ENCODE measurements at places on chromosomes 7 and 10.

DNA sequence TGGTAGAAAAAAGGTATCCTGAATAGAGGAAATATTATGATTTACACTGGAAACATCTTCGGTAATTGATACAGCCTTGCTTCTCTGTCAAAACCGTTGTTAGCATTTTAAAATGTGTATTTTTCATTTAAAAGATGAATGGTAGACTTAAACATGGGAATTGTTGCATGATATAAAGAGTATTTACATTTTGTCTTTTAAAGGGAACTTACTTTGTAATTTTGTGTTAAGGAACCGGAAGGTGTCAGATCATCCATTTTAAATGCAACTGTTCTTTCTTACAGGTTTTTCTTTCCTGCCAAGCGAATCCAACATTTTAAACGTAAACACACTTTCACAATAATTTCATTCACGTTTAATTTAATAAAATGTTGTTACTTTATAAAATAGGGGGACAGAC lies 1.8 kb upstream of the IGF2BP3 start:
- H3K4me1 ChIP-seq, result peaks cover 42% of the 10 kb centered on the region
- H3K27me3 ChIP-seq, result peaks cover 64% of the 10 kb centered on the region
- DNase-seq, result no peak

DNA sequence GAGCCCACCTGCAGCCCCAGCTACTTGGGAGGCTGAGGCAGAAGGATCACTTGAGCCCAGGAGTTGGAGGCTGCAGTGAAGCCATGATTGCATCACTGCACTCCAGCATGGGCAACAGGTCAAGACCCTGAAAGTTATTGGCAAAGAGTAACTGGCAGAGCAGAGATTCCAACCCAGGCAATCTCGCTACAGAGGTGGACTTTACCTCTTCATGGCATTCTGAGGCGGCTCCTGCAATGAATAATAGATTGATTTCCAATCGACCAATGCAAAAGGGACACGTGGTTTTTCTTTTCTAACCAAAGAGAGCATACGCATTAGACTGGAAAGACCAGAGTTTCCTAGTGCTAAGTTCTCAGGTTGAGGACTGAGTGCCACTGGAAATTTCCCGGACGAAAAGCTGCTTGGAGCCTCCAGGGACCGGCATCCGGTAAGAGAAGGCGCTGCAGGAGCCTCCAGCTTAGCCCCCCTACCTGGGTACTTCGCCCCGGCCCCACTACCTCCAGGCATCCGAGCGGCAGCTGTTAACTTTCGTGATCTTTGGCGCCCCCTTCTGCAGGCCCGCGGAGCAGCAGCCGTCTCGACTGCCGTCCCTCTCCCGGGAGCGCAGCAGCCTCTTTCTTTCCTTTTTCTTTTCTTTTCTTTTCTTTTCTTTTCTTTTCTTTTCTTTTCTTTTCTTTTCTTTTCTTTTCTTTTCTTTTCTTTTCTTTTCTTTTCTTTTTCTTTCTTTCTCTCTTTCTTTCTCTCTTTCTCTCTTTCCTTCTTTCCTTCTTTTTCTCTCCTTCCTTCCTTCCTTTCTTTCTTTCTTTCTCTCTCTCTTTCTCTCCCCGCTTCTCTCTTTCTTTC lies 4.1 kb downstream of the MBLAC1 start:
- H3K36me3 ChIP-seq, result no peaks in the 10 kb centered on the region
- H3K4me3 ChIP-seq, result peak overlapping the region; percentile 63
- peaks cover 19% of the 10 kb centered on the region for H3K4me1 ChIP-seq

GRCh38 chr10:131679926-131680325 lies 220.9 kb upstream of the PPP2R2D start:
- H3K27me3 ChIP-seq, result no peaks in the 10 kb centered on the region
- H3K4me1 ChIP-seq, result no peaks in the 10 kb centered on the region
- DNase-seq, result no peak
- no peak overlapping the region for H3K27ac ChIP-seq
- no peaks in the 10 kb centered on the region for H3K36me3 ChIP-seq

DNA sequence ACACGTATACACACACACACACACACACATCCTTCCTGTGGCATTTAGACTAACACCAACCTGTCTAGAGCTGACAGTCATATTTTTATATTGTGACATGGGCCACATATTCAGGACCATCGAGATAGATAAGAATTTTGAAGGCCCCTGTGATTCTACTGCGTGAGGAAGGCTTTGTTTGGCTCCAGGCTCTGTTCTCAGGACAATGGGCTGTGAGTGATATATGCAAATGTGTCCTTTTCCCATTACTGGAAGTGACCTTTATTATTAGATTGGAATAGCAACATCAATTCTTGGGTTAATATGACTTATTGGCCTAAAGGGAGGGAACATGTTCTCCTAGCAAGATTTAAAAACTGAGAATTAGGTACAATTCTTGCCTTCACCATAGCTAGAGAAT lies 156.1 kb downstream of the SPAG6 start:
- H3K27me3 ChIP-seq, result peaks cover 31% of the 10 kb centered on the region
- H3K4me1 ChIP-seq, result peaks cover 6% of the 10 kb centered on the region
- DNase-seq, result no peak

DNA sequence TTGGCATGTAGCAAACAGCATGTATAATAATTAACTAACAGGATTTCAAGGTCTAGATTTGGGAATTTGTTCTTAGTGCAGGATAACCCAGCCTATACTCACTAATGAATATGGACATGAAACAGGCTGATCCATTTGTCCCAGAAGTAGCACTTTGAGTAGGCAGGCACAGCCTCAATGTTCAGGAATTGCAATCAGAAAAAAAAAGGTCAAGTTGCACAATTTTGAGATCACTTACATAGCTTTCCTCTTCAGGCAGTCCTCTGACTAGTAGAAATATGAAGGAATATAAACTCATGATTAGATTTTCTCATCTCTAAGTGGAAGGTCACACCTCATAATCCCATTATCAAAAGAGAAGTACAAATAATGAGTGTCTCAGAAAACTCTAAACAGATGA lies 921.4 kb upstream of the CELF2 start:
- H3K27me3 ChIP-seq, result no peaks in the 10 kb centered on the region
- no peak for DNase-seq
- H3K4me3 ChIP-seq, result no peak overlapping the region
- H3K27ac ChIP-seq, result no peak overlapping the region
- H3K4me1 ChIP-seq, result no peaks in the 10 kb centered on the region

GRCh38 chr7:38838725-38839385 lies 70.1 kb downstream of the VPS41 start:
- H3K27me3 ChIP-seq, result no peaks in the 10 kb centered on the region
- H3K27ac ChIP-seq, result no peak overlapping the region
- no peak overlapping the region for H3K4me3 ChIP-seq
- no peak for DNase-seq

- H3K27me3 ChIP-seq, result no peaks in the 10 kb centered on the region
- H3K27ac ChIP-seq, result no peak overlapping the region
- peaks cover 6% of the 10 kb centered on the region for H3K4me1 ChIP-seq
- peaks cover 27% of the 10 kb centered on the region for H3K36me3 ChIP-seq
- DNase-seq, result no peak
- no peak overlapping the region for H3K4me3 ChIP-seq
These were observed 39.3 kb downstream of the TRIM24 start for GRCh38 chr7:138499340-138499739.

Measured in activated CD4-positive, alpha-beta T cell treated with anti-CD3 and anti-CD28 coated beads, Interleukin-2, amount 10 ng/mL, durations not matched to agents 24 days and 14 days (primary cell).